ENCODE measurements at places on chromosomes 12 and 14. TPM values are rescaled to one million over a fixed set of nuclear protein-coding genes. Genes with fewer than 3 reads are reported as not detected.

The PRR4 gene
- 0.76 TPM for total RNA-seq

The ANHX gene
- not detected for total RNA-seq

The KCNH3 gene
- total RNA-seq: 1.1 TPM

The CTSG gene
- not detected for total RNA-seq

The PRH2 gene
- not detected for total RNA-seq

The BEST3 gene
- total RNA-seq: 0.49 TPM

The PRIMA1 gene
- not detected for total RNA-seq

Data from mesangial cell (primary cell).